Activated T-cell treated with anti-CD3 and anti-CD28 coated beads, Interleukin-2, amount 50 U/mL, for 4 hours (primary cell): ENCODE measurements at places on chromosomes 3 and 15. TPM values are rescaled to one million over a fixed set of nuclear protein-coding genes. Genes with fewer than 3 reads are reported as not detected.

DNA sequence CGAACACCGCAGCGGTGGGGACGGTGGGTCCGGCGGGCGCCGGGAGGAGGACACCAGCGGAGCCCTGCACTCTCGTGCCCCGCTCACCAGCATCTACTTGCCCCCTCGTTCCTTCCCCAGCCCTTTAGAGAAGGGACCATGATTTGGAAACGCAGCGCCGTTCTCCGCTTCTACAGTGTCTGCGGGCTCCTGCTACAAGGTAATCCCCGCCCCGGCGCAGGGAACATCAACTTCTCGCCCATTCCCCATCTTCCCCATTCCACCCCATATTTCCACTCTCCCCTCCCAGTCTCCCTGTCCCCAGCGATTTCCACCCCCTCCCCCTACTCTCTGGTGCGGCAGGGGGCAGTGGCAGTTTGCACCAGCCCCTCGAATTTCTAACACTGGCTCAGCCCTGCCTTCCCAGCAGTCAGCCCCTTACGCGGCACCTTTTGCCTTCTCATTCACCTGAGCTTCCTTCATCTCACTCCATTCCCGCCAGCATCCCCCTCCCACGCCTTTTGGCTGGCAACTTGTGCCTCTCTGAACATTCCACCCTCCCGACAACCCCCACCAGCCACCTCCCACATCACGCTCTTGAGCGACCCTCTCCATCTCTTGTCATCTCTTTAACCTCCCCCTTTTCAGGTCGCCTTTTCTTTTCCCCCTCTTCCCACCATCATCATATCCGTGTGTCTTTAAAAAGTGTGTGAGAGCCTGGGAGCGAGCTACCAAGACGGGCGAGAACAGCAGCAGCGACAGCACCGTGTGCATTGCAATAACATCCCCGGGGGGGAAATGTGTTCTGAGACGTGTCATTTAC is 882 bp downstream of the CADM2 start:
- no peak for DNase-seq

DNA sequence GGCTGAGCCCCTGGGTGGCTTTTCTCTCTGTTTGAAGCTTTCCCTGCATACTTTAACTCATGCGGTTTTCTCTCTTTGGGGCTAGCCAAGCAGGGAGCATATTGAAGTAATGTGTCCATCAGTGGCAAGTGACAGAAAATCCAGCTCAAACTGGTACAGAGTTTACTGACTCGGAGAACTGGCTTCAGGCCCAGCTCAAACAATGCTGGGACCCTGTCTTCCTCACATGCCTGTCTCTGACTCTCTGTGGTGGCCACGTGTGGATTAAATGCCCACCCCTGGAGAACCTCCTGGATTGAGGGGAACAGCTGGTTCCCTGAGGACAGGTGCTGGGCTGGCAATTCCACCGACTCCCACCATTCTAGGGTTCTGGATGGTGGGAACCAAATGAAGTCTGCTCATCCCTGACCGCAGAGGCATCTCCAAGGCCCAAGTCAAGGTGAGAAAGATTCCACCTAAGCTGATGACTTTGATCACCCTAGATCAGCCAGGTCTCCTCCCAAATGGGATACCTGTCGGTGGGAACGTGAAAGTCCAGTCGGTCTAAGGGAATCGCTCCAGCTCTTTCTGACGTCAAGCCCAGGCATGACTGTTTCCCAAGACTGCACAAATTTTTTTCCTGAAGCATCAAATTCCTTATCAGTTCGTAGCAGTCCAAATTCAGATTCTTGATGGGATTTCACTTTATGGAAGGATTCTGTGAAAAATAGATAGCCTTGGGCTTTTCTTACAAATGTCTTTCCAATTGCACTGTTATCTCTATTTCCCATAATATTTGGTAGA is 16.3 kb upstream of the HDAC11 start:
- DNase-seq: no peak

- DNase-seq: no peak
Measured at GRCh38 chr3:134606033-134607025, 44.5 kb downstream of the KY start.

GRCh38 chr3:171283183-171283847 is 176.9 kb downstream of the TNIK start:
- DNase-seq: no peak

GRCh38 chr15:85760531-85761371 is 34.0 kb downstream of the KLHL25 start:
- DNase-seq: no peak

DNA sequence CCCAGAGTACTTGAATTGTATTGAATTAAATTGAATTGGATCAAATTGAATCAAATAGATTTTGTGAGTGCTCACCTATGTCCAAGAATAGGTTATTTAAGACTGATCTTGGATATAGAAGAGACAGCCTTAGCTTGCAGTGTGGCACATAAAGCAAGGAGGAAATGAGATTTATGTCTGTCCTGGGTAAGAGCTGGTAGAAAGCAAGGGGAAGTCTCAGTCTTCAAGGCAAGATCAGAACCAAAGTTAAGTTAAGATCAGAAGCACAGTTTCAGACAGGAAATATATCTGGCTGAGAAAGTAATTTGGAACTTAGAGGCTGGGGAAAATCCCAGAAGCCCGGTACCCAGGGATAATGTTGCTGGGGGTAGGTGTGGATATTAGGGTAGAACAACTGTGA is 244.4 kb upstream of the ARPP21 start:
- no peak for DNase-seq

ARL13B gene
- total RNA-seq: 11.6 TPM

CAMP gene
- not detected for total RNA-seq

ROBO1 gene
- total RNA-seq: 0.95 TPM

DNA sequence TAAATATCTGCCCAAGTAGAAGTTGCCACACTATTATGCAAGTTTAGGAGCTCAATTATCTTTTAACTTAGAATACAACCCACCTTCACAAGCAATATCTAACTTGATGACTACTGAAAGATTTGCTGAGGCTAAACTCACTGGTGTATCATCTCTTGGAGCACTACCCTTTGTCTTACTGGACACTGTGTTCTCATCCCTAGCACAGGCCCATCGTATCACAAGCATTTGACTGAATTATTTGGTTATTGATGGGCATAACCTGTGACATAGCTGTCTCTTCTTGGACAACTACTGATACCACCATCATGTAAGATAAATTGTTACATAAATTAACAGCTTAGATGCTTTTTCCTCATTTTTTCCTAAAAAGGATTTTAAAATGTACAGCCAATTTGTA is 216.2 kb upstream of the THBS1 start:
- no peak for DNase-seq
